ENCODE measurements at places on chromosomes 2 and 18.

- peak; percentile 58 for DNase-seq
Observed at GRCh38 chr2:178891265-178891958, 84.2 kb upstream of the TTN start.

DNA sequence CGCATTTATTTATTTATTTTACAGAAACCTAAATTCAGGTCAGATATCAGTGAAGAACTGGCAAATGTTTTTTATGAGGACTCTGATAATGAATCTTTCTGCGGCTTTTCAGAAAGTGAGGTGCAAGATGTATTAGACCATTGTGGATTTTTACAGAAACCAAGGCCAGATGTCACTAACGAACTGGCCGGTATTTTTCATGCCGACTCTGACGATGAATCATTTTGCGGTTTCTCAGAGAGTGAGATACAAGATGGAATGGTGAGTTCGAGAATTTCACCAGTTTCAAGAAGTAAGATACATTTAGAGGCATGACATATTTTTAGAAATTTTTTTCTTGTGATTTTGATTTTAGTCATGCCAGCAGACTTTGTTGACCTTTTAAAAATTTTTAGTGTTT is 4.6 kb downstream of the CDCA7 start:
- DNase-seq = no peak

- DNase-seq = no peak
Observed at GRCh38 chr2:235532307-235532706, 38.5 kb downstream of the AGAP1 start.

DNA sequence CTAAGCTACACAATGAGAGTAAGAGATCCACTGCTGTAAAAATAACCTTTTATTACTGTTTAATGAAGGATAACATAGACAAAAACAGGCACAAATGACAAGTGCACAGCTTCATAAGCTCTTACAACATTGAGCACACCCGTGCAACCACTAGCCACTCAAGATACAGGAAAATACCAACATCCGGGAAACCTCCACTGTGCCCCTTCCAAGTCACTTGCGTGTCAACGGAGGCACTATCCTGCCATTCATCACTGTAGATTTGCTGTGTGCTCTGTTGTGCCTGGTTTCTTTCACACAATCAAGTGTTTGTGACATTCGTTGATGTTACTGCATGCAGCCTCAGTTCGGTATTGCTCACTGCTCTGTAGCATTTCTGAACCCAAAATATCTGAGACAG is 292.9 kb upstream of the MYT1L start:
- no peak for DNase-seq

- no peak for DNase-seq
Observed at GRCh38 chr18:68467957-68468356, 247.0 kb downstream of the TMX3 start.

DNA sequence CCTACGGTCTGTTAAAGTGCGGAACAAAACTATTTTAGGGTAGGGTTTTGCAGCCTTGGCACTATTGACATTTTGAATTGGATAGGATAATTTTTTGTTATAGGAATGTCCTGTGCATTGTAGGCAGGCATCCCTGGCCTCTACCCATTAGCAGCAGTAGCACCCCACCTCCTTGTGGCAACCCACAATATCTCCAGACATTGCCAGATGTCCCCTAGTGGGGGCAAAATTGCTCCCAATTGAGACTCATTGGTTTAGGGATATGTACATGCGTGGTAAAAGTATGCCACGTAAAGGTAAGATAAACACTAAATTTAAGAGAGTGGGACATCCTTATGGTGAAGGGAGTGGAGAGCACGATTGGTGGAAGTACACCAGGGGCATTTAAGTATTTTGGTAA is 4.6 kb downstream of the MIB1 start:
- DNase-seq = peak; percentile 16

GRCh38 chr2:113124181-113124961 is 3.0 kb upstream of the IL1RN start:
- no peak for DNase-seq

GRCh38 chr2:70532244-70532935 is 21.2 kb downstream of the TGFA start:
- no peak for DNase-seq

DNA sequence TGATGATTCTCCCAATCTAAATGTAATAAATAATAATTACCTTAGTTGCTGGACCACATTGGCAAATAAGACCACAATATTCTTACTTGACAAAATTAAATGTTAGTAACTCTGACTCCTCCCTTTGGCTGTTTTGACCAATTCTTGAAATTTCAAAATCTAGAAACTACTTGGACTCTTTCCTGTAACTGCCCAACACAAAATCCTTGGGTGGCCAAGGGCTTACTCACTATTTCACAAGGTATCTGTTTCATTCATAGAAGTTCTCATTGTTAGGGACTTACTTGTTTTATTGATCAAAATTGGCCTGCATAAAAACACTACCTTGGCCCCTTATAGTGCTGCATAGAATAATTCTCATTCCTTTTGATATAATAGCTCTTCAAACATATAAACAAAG is 19.4 kb downstream of the CDH20 start:
- no peak for DNase-seq

- no peak for DNase-seq
Observed at GRCh38 chr2:155815851-155816250, 516.7 kb downstream of the NR4A2 start.

GRCh38 chr2:43060390-43061016 is 165.9 kb downstream of the ZFP36L2 start:
- DNase-seq = no peak

GRCh38 chr2:205166745-205167144 is 515.6 kb upstream of the NRP2 start:
- DNase-seq = no peak

DNA sequence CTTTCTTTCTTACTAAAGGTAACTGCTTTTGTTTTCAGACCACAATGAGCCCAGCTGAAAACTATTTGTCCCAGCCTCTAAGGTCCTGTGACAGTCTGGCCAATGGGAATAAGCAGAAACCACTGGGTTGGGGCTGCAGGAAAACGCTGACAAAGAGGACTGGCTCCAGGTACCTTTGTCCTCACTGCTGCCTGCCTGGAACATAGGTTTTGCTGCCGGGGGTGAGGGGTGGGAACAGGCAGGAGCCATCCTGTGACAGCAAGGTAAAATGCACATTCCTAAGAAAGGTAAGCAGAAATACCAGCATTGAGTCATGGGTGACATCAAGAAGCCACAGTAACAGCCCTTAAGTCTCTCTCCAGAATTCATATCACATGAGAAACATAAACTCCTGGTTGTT is 21.6 kb downstream of the PTPN2 start:
- no peak for DNase-seq

DNA sequence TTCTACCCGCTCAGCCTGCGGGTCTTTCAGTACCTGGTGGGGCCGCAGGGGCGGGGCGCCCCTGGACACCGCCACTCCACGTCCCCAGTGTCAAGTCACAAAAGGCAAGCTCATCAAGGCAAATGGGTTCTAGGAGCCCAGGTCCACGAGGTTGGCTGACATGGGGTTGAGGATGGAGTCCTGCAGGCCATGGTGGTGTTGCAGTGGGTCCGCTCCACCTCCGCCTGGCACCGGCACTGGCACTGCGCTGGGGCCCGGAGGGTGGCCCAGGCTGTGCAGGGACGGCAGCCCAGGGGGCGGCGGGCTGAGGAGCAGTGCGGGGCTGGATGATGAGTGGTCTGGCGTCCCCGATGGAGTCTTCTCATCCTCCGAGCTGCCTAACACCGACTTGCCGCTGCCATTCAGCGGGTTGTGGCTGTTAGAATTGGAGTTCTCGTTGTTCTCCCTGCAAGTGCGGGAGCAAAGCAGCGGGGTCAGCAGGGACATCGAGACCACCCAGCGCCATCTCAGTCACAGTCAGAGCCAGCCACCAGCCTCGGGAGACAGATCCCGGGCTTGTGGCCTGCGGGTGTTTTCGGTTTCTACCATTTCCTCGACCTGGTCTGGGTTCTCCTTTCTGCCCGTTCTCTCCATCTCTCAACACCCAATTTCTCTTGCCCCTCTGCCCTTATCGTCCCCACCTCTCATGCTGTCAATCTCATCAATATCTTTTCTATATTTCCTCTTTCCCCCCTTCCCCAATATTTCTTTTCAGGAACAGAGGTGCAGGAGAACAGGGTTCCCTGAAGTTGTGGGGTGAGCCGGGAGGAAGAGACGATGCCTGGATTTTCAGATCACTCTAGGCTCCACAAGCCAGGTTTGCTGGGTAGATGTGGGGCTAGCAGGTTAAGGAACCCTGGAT is 3.0 kb downstream of the SIX2 start:
- DNase-seq = no peak

DNA sequence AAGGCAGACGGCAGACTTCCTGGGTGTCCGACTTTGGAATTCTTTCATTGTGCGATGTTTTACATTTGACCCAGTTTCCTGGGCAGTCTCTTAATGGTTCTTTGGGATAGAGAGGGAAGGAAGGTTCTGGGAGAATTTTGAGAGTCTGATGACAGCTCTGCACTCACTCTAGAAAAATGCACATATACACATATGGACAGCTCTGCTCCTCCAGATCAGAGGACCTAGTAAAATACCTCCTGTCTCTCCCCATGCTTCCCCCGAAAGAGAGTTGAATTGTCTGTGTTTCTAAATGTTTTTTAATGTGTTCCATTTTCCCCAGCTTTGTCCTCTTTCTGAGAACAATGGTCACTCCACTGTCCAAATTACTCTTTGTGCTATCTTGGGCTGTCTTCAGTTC is 102.0 kb upstream of the CXCR4 start:
- no peak for DNase-seq

DNA sequence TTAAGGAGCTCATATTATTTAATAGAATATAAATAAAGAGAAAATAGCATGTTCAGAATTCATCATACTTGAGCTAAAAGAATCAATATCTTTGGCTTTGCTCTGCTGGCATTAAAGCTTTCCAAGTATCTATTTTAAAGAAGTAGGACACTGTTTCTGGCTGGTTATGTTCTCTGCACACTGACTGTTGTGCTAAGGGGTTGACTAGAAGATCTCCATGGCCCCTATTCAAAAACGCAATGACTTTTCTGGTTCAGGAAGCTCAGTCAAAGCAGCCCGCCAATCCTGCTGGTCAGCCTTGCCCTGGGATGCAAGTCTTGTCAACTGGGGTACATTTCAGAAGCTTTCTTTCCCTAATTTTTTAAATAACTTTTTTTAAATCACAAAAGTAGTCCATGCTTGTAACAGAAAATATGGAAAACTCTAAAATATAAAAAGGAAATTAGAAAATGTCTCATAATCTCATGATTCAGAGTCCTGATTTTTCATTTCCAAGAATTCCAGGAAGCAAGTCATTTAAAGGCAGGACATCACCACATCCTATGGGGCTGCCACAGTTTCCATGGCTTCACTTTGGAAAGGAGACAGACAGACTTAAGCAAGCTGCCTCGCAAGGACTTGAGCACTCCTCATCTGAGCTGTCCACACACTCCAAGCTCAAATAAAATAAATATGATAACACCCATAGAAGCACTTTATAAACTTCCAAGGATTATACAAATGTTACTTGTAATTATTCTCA is 195.1 kb downstream of the TXNL1 start:
- DNase-seq = no peak

DNA sequence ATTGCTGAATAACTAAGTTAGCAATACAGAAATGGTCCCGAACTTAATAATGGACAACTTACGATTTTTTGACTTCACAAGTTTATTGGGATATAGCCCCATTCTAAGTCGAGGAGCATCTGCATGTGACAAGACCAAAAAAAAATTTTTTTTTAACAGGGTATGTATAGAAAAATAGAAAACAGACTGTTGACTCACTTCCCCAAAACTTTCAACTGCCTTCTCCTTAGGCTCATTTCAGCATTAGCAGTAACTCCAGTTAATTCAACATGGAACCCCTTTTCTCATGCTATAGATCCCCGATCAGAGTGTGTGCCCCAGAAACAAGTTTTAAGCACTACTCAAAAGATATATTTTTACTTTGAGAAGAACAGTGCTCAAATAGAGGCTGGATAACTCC is 5.4 kb downstream of the CD302 start:
- no peak for DNase-seq

DNA sequence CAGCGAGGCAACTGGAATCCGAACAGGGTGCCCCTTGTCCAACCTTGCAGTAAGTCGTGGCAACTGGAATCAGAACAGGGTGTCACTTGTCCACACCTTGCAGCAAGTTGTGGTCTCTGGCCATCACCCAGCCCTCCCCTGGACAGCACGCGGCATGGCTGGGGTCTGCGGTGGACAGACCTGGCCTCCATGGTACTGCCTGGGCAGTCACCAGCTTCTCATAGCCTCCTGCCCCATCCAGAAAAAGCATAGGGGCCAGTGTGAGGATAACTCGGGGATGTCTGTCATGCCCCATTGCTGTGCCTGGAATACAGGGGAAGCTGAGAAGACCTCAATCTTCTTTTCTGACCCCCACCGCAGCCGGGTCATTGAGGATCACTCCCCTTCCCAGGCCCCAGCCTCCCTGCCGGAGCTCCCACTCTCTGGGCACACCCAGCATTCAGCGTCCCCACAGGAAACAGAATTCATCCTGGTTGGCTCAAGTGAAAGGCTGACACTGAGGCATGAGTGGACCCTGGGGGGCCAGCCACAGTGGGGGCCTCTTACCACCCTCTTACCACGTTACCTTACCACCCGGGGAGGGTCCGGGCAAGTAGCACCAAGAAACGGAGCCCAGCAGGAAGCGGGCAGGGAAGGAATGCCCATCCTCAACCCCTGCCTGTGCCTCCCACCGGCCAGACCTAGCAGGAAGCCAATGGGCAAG is 68.0 kb upstream of the RAB6C start:
- no peak for DNase-seq

DNA sequence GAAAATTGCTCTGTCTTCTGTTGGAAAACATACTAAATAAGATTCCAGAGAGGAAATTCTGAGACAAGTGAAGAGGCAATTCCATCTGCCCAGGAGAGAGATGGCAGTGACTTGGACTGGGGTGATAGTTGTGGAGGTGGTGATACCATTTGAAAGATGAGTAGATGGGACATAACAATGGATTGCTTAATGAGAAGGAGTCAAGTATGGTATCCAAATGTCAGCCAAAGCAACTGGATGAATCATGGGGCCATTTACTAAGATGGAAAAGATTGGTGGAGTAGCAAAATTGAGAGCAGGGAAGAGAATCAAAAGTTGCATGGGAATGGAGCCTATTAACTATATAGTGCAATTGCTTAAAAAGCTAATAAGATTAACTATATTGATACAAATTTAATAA is 222.1 kb downstream of the ETAA1 start:
- DNase-seq = no peak

DNA sequence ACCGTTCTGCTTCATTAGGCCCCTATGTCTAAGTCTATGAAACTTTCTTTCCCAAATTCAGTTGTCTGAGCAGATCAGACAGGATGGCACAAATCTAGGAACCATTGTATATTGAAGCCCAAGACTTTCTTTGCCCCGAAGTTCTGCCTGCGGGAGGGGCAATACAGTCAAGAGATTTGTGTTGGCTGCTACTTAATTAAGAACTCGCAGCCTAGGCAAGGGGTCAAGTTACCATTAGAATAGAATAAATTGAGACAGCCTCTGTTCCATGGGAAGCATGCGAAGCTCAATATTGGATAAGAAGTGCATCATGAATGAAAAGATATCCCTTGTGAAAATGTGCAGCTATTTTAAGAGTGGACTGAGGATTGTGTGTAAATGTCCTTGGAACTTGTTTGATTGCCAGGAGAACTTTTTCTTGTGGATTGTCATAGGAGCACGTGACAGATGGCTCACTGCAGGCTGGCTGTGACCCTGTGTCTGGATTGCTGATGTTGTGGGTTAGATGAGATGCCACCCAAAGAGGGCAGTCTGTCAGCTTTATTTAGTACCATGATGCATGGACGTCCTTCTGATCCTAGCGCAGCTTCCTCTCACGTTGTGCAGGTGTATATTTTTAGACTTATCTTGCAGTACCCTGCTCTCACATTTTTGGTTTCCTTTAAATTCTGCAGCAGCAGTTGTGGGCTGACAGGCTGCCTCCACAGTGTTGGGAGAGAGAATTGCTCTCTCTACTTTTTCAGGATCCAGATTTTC is 30.9 kb downstream of the HAUS1 start:
- no peak for DNase-seq

- no peak for DNase-seq
Observed at GRCh38 chr2:25389161-25389560, 47.4 kb upstream of the DNMT3A start.
